Activated T-cell treated with anti-CD3 and anti-CD28 coated beads, Interleukin-2, amount 50 U/mL, for 72 hours (primary cell): ENCODE measurements at places on chromosomes 7 and 10. TPM values are rescaled to one million over a fixed set of nuclear protein-coding genes. Genes with fewer than 3 reads are reported as not detected.

RET gene
- total RNA-seq, result 0.29 TPM

MBL2 gene
- not detected for total RNA-seq

SRI gene
- total RNA-seq, result 105 TPM

CHCHD3 gene
- 59.3 TPM for total RNA-seq

CALY gene
- 0.09 TPM for total RNA-seq

NMT2 gene
- total RNA-seq, result 35.2 TPM

DNA sequence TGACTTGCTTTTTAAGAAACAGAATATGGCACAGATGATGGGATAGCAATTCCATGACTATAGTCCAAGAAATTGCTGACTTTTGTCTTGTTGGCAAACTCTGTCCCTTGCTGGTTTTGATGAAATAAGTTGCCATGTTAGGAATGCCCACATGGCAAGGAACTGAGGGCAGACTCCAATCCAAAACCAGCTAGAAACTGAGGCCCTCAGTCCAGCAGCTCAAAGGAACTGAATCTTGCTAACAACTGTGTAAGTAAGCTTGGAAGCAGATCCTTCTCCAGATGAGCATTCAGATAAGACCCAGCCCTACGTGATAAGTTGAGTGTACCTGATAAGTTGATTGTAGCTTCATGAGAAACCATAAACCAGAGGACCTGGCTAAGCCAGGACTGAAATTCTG lies 64.3 kb upstream of the BMPER start:
- DNase-seq, result no peak

DNA sequence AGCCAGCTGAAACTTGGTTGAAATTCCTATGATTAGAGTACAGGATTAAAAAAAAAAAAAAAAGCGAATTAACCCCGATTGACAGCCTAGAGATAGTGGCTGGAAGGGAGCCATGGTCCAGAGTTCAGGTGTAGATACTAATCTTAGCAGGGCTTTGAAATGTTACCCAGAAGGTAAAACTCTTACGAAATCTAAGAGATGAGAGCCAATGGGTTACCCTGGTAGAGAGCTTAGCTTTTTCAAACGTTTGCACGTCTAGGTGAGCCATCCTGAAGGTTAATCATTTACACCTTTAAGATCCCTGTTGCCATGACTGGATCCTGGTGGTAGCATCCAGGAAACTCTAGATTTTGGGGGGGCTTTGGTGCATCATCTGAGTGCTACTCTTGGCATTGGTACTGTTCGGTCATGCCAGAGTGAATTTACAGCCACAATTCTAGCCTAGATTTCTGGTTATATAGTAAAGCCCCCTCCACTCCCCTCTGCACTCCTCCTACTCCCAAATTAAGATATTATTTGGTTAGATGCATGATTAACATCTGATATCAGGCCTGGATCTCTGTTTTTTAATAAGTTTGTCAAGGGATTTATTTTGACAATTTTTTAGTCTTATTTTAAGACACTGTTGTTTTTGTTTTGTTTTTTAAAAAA lies 1.2 kb downstream of the AGFG2 start:
- DNase-seq, result no peak

DNA sequence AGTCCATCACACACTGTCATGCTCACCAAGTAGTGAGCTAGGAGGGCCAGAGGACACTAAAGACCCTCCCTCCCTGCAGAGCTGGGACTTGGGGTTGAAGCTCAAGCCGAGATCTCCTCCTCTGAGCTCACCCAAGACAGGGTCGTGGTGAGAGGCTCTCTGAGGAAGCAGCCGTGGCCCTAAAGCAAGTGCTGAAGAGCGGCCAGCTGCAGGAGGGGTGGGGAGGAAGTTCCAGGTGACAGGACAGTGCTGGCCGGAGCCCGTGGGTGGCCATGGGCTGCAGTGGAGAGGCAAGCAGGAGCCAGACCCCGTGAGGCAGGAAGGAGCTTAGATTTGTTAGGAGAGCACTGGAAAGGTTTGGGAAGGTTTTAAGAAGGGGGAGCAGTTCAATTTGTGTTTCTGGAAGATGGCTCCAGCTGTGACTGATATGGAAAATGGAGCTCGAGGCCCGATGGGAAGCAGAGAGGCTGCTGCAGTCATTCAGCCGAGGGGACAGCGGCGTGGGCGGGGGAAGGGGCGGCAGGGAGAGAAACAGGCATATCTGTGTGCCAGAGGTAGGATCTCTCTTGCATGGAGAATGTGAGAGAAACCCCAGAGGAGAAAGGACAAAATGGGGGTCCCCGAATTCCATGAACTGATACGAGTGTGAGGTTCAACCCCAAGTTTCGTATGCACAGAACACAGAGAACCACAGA lies 26.9 kb upstream of the DNAAF5 start:
- no peak for DNase-seq

GRCh38 chr7:10924370-10924769 lies 49.3 kb upstream of the PHF14 start:
- no peak for DNase-seq

DNA sequence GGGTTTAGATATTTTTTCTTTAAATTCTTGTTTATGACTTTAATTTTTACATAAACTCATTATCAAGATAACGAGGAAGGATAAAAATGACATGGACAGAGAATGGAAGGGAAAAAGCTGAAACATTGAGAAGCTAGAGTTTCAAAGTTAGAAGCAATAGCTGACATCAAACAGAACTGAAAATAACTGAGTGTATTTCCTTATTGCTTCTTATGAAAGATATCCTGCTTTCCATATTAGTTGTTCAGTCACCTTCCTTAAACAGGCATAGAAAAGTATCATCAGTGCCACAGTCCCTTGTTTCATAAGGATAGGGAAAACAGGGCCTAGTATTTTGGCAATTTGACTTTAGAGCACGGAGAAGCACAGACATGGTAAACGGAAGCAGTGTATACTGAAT lies 460.5 kb upstream of the GHITM start:
- no peak for DNase-seq

GRCh38 chr7:2479276-2480069 lies 3.3 kb upstream of the GRIFIN start:
- DNase-seq, result no peak

GRCh38 chr10:23157691-23158369 lies 34.3 kb upstream of the PTF1A start:
- no peak for DNase-seq
